ENCODE measurements at places on chromosomes 7 and 10. TPM values are rescaled to one million over a fixed set of nuclear protein-coding genes. Genes with fewer than 3 reads are reported as not detected.

DNA sequence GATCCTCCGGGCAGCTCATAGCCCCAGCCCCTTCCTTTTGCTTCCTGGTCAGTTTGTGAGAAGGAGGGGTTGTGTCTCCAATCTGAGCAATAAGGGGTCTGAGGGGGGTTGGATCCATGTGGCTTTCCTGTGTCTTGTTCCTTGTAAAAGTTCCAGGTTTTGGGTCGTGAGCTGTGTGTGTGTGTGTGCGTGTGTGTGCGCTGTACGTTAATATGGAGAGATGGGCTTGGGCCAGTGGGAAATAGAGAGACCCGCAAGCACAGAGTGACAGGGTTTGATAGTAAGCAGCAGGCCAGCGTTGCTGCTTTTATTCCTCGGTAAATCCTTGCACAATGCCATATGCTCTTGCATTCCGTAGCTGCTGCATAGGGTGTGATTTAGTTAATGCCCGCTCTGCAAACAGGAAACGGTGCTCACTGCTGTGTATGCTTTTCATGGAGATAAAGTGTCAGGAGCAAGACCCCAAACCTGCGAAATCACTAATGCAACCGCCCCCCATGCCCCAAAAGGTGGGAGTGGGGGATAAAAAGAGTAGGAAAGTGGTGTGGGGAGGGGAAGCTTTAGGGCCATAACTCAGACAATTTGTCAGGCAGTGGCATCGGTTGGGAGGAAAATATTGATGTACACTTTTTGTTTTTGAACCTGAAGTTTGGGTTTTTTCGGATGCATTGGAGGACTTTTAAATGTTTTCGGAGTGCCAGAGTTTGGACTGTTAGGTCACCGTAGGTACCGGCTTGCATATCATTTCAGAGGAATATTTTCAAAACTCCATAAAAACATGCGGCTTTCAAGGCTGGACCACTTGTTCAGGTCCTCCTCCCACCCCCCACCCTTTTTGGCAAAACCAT, 108.7 kb downstream of the TCF7L2 start:
- no peak for DNase-seq

DNA sequence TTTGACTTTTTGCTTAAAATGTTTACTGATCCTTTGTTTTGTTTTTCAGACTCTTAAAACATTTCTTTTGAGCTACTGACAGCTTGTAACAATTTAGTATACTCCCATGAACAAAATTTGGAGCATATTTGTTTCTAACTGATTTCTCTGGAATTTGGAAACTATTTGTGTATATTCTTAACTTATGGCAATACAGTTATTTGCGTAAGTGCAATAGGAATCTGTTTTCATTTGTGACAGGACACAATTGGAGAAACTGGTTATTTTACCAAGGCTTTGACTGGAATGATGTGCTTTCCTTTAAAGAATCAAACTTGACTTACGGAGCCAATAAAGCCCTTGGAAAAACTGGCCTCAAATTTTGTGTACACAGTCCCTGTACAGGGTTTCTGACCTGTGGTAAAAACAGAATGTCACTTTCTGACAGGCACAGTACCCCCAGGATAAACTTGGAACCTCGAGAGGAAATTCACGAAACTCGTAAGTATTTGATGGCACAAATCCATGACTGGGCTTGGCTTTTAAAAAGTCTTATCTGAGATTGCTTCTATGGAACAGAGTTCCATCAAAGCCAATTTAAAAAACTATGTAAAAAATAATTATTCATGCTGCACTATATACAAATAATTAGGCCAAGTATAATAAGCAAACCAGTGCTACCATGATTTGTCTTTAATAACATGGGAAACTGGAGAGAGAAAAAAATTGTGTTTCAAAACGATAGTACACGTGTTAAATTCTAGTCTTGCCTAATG, 70.4 kb downstream of the ST8SIA6 start:
- no peak for DNase-seq

DNA sequence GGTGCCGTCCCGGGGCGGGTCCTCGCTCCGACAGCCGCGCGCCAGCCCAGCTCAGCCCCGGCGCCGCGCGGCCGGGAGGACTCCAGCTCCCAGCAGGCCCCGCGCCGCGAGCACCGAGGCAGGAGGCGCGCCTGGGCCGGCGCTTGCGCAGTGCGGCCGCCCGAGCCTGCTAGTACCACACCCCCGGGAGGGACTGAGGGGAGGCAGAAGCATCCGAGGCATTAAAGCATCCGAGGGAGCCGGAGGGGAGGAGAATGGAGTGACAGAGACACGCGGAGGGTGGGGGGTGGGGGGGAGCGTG, at the start of gene GRK5:
TSS of gene GRK5 (plus strand) at position 206 of the 301 bp plus-strand sequence. CDS start 347 bp downstream, outside the sequence.
- peak; percentile 97 for DNase-seq

DNA sequence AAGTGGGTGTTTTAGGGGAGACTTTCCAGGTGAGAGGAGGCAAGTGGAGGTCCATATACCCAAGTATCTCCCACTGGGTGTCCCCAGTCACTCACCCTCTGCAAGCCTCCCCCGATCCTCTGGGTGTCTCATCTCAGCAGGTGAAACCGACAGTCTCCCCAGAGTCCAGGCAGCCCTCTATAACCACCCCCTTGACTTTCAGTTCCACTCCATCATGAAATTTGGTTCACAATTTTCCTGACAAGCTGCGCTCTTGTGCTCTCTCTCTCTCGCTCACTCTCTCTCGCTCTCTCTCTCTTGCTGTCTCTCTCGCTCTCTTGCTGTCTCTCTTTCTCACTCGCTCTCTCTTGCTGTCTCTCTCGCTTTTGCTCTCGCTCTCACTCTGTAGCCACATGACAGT, 8.1 kb upstream of the RABGEF1 start:
- no peak for DNase-seq

- DNase-seq: no peak
These were observed 68.3 kb upstream of the AMPH start for GRCh38 chr7:38699471-38699870.

DNA sequence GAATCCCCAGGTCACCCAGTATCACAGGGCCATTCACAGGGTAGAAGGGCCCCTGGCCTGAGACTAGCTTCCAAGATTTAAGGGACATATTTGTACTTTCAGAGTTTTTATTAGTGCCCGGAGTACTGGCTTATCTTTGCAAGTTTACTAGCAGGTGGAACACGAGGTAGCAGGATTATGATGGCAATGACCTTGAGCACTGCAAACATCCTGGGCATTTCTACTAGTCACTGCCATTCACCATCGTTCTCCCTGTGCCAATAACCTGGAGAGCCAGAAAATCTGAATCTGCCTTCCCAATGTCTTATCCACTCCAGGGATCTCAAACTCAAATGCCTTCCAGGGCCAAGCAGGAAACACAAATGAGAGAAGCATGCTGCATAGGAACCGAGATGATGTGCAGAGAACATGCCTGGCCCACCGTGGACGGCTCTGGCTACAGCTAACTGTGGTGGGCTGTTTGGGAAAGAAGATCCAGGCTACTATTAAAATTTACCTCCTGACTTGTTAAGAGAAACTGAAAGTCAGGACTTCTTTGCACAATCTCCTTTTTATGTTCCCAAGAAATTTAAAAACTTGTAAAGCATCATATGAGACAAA, 16.7 kb downstream of the FAM53B start:
- no peak for DNase-seq

DNA sequence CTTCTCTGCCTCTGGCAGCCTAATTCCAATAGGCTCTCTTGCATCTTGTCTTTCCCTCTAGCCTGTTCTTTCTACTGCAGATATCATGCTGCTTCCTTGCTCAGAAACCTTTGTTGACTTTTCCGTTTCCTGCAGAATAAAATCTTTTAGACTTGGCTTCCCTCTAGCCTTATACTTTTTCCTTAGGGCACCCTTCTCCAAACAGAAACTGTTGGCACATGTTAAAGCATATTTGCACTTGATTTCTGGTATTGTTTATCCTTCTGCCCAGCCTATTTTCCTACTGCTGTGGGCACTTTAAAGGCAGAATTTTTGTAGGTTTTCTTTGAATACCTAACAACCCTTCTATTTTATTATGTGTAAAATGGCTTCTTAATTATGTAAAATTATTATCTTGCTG, 4.6 kb downstream of the GNAI1 start:
- no peak for DNase-seq

DNA sequence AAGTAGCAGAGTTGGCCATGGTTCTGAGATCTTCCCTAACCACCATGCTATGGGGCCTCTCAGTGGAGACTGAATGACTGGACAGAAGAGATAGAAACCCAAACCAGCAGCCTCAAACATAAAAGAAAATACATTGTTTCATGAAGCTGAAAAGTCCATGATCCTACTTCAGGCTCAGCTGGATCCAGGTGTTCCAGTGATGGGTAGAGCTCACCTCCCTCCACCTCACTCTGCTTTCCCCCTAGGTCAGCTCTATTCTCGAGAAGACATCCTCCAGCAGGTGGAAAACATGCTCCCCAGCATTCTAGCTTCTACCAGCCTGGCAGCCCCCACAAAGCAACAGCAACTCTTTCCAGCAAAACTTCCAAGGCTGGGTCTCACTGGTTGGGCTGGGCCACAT, 132.1 kb downstream of the OAT start:
- no peak for DNase-seq

DNA sequence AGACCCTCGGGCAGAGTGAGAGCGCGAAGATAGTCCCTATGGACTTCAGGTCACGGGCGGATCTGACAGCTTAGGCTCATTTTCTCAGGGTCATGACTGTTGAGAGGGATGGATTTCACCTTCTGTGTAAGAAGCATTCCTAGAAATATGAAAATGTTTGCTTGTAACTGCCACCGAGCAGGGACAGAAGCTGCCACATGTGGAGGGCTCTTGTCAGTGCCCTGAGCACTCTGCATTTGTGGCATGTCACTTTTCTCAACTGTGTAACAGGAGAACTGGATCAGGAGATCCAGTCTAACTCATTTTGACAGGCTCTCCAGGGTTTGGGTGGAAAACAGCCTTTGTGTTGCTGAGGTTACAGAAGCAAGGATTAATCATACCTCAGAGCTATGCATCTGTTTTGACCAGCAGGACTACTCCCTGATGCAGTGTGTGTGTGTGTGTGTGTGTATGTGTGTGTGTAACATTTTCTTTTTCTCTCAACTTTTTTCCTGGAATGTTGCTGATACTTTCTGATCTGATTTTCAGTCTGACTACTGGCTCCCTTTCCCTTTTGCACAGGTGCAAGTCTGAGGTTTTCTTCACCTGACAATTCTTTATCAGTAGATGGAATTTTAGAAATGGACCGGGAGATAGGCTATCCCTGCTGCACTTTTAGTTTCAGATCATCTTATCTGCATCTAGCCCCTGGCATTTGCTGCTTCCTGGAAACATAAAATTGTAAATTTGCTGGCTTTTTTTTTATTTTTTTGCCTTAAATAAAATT, 183.3 kb downstream of the STK31 start:
- no peak for DNase-seq

MYO1G gene
- 21.3 TPM for total RNA-seq

RASSF4 gene
- 26.7 TPM for total RNA-seq

Data from aorta (tissue), 5 donors.